ENCODE measurements at places on chromosomes 16 and 17.

DNA sequence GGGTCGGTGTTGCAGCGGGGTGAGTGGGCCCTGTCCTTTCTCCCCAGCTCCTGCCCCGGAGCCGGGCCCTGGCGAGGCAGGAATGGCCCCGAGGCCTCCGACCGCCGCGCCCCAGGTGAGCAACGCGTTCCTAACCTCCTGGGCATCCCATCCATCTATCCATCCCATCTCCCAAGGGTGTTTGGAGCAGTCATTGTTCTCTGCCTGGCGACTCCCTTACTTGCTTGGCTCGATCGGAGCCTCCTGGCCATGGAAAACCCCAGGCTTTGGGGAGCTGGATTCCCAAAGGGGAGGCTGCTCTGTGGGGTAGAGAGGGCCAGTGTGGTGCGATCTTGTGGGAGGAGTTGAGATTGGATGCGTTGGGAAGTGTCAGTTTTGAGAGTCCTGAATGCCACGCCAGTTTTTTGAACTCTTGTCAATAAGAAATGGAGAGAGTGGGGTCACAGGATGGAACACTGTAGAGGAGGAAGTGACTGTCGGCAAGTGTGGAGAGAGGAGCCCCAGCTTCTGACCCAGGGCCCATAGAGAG is 684 bp downstream of the ZFP90 start:
- no peak for DNase-seq

- no peak for DNase-seq
These were observed 44.1 kb upstream of the ACSF3 start for GRCh38 chr16:89049484-89050118.

GRCh38 chr17:7560172-7561027 is 1.3 kb upstream of the SENP3 start:
- DNase-seq: no peak

DNA sequence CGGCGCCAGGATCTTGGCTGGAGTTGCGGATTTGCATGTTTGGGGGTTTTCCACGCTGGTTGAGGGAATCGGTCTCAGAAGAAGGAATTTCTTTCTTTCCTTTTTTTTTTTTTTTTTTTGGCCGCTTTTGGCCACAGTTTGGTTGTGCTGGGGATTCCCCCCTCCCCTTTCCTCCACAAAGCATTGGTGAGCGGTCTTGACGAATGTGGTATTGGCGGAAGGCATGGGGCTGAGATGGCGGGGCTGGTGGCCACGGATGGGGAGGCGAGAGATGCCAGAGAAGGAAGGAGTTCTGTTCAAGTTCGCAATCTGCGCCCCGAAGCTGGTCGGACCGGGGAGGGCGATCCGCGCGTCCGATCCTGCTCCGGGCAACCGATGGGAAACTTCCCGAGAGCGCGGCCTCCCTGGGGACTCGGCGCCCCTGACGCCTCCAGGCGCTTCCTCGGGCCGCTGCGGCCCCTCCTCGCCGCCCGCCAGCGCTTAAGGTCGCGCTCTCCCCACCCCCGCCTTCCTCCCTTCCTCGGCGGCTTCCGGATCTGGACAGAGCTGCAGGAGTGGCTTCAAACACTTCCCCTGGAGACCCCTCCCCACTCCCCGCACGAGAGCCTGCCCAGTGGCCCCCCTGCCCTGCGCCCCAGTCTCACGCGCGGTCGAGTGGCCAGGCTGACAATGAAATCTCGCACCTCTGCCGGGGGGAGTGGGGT is 43.2 kb downstream of the RAI1 start:
- no peak for DNase-seq

GRCh38 chr17:36935671-36936454 is 1.4 kb upstream of the LHX1 start:
- no peak for DNase-seq

- DNase-seq: no peak
These were observed 69.3 kb downstream of the GNAO1 start for GRCh38 chr16:56260378-56261160.

- no peak for DNase-seq
These were observed 33.2 kb downstream of the TUBD1 start for GRCh38 chr17:59859444-59860025.

- peak; percentile 49 for DNase-seq
These were observed 198.6 kb downstream of the RPTOR start for GRCh38 chr17:80743181-80743771.

DNA sequence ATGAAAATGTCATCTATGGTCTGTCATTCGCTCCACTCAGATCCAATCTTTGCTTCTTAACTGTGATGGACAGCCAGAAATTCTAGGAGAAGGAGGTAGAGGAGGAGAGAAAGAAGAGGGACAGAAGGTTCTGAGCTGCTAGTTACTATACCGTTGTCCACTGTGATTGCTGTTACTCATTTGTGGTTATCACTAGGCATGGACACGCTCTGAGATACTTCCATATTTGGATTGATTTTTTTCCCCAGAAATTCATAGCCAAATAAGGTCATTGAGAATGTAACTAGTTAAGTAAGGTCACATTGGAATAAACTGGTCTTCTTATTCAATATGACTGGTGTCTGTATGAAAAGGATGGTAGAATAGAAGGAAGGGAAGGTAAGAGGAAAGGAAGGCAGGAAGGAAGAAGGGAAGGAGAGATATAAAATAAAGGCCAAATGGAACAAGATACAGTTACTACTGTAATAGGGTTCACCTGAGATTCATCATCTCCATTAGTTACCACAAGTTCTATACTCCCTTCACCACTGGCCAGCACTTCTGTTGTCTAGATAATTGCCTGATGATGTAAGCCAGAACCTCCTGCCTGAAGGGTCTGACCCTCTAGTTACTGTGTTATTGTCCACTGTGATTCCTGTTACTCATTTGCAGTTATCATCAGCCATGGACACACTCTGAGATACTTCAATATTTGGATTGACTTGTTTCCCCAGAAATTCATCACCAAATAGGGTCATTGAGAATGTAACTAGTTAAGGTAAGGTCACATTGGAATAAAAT is 2.9 kb downstream of the KRTAP9-7 start:
- no peak for DNase-seq

DNA sequence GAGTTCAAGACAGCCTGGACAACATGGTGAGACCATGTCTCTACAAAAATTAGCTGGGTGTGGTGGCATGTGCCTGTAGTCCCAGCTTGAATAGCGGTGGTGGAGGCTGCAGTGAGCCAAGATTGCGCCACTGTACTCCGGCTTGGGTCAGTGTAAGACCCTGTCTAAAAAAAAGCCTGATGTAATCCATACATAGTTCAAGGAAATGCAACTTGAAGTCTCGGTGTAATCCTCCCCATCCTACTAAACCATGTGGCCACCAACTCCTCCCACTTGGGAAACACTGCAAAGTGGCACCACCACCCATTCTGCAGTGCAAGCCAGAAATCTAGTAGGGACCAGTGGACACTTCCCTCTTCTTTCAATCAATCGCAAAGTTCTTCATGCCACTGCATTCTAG is 5.4 kb upstream of the KPNB1 start:
- DNase-seq: no peak

DNA sequence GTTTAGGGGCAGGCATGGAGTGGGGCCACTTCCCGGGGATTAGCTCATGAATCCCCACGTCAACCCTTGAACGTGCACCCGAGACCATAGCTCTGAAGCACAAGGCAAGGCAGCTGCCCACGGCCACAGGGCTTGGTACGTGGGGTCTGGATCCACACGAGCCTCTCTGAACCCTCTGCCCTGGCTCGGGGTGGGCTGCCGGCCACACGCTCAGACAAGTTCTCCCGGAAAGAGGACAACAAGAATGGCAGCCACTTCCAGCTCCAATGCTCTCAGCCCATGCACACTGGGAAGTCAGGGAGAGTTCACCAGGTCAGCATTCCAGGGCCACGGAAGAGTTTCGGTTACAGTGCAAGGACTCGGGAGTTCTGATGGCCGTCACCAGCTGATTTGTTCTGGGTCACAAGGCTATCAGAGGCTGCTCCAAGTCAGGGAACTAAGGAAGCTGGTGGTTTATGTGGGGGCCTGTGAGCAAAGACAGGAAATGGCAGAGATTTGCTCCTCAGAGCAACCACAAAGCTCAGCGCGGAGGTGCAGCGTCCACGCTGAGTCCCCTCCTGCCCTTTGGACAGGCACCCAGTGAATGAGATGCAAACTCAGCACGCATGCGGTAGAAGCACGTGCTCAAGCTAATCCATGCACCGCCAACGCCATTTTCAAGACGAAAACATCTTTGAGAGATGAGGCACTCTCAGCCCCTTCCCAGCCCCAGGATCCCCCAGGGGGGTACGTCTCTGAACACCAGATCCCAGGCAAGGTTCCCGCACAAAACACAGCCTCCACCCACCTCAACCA is 356.4 kb downstream of the FOXL1 start:
- no peak for DNase-seq

DNA sequence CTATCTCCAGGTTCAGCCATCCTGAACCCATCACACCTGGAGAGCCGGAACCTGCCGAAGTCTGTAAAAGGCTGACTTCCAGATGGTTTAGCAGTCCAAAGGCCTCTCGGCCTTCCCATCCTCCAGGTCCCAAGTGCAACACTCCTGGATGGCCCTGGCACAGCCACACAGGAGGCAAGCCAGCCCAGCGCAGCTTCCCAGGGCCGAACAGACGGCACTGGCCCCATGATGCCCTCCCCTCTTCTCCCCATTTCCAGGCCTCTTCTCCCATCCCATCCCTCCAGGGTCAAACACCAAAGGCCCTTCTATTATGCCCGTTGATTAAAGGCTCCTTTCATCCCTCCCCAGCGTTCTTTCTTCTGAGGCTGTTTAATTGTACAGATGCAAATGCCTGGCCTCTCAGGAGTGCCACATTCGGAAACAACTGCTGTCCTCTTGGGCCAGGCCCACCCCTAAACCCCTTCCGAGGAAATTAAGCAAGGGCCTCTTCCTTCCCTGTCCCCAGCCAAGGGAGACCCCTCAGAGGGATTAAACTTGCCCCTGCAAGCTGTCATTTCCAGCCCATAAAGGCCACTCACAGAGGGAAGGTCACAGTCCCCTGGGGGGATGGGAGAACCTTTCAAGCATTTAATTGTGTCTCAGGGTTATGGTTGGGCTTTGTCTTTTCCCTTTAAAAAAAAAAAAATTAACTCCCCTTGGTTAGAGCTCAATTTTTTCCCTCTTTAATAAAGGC is 30.8 kb downstream of the AXIN2 start:
- DNase-seq: no peak

DNA sequence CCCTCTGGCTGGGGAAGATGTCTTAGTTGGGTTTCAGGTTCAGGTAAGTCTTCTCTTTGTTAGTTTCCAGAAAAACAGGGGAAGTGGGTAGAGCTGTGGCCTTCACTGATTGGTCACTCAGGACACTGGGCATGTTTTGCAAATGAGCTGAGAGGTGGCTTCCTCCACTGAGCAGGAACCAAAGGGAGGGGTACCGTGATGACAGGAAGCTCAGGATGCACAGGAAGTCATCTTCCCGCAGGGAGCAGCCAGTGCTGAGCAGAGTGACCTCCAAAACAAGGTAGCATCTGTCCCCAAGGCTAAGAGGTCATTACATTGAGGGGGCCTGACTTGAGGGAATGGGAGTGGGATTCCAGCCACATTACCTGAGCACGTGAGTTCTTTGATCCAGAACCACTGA is 5.6 kb downstream of the NT5C start:
- no peak for DNase-seq

DNA sequence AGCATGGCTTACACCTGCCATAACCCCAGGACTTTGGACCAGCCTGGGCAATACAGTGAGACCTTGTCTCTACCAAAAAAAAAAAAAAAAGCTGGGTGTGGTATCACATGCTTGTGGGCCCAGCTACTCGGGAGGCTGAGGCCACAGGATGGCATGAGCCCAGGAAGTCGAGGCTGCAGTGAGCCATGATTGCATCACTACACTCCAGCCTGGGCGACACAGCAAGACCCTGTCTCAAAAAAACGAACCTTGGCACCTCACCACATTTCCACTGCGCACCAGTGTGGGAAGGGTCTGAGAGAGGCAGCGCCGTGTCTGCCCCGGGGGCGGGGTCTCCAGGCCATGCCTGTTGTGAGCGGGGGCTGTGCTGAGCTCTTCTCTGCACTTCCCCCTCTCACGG is 6.3 kb downstream of the ACSF3 start:
- no peak for DNase-seq

DNA sequence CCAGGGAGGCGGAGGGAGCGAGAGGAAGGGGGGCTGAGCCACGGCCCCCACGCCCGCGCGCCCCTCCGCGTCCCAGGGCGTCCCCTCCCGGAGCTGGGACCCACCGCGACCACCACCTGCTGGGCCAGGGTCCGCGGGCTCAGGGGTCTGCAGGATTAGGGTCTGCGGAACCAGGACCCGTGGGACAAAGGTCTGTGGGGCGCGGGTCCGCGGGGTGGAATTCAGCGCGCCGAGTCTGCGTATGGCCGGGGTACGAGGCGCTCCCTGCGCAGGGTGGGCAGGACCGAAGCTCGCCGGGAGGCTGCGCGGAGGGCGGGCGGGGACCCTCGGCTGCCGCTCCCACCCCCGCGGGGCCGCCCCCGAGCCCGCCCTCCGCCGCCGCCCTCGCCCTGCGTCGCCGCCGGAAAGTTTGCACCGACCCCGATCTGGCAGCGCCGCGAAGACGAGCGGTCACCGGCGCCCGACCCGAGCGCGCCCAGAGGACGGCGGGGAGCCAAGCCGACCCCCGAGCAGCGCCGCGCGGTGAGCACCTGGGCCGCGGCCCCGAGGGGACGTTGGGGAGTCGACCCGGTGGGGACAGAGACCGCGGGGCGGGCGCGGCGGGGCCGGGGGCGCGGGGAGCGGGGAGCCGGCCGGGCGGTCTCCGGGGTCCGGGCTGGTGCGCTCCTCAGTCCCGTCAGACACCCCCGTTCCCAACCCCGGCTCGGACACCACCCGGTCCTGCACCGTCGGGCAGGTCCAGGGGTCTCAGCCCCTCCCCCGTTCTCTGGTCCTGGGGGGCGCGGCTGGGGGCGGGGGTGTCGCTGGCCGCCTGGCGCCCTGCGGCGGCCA is at the start of gene GCGR:
Gene GCGR, plus strand, starts transcription at position 423 of the 831 bp plus-strand sequence. CDS start 4,869 bp downstream, outside the sequence.
- DNase-seq: no peak

GRCh38 chr17:43418441-43419374 is 19.9 kb downstream of the ARL4D start:
- no peak for DNase-seq

DNA sequence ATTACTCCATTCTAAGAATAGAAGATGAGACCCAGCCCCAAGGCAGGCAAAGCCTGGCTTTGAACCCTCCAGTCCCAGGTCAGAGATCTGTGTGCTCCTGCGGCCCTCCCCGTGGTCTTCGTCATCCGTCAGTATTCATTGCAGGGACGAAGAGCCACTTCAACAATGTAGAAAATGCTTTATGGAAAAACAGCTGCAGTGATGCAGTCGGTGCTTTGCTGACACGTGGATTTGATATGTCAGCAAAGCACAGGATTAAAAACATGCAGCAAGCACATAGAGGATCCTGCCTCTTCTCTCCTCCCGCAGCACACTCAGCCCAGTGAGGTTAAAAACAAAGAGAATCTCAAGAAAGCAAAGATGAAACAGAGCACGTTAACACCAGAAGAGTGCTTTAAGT is 117.1 kb upstream of the AXIN2 start:
- DNase-seq: no peak

GRCh38 chr17:56808503-56808902 is 25.2 kb downstream of the C17orf67 start:
- DNase-seq: no peak

- DNase-seq: no peak
These were observed 17.1 kb downstream of the TRAF4 start for GRCh38 chr17:28760601-28761562.

- no peak for DNase-seq
These were observed 26.6 kb downstream of the PIEZO1 start for GRCh38 chr16:88758227-88758943.

GRCh38 chr16:31214708-31215286 is 878 bp downstream of the TRIM72 start:
- no peak for DNase-seq

- DNase-seq: no peak
These were observed 22.6 kb downstream of the DYNC1LI2 start for GRCh38 chr16:66728804-66729203.

- DNase-seq: no peak
These were observed 23.2 kb downstream of the DYNC1LI2 start for GRCh38 chr16:66728117-66728787.

- DNase-seq: no peak
These were observed 318.2 kb downstream of the NPIPA8 start for GRCh38 chr16:18018376-18018775.

Measured in activated CD4-positive, alpha-beta T cell treated with anti-CD3 and anti-CD28 coated beads for 1 hour (primary cell).